ENCODE measurements at places on chromosomes 3 and 15.

DNA sequence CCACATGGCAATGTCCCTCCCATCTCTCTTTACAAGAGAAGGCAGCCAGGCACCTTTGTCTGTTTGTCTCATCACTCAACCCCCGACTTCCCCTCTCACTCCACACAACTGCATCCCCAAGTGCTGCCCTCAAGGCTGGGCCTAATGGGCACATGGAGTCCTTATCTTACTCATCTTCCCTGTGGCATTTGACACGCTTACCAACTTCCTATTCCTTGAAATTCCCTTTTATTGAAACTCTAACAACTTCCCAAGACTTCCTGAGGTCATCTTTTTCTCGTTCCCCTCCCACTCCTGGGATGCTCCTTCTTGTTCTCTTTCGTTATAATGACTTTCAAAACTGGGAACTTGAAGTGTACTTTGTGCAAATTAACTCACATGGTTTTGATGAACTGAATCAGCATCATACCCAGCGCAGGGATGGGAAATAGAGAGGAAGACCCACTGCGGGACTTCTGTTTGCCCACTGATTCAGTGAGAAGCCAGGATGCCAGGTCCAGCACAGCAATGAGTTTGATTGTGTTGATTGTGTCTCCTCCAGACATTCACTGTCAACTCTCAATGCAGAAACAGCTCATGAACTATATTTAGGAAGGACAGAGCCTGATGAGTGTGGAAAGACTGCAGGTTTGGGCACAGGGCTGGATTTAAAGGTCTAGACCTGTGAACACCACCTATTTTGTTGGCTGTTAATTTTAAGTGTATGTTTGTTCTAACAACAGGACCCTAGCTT is 104.7 kb upstream of the TNIK start:
- DNase-seq: no peak

DNA sequence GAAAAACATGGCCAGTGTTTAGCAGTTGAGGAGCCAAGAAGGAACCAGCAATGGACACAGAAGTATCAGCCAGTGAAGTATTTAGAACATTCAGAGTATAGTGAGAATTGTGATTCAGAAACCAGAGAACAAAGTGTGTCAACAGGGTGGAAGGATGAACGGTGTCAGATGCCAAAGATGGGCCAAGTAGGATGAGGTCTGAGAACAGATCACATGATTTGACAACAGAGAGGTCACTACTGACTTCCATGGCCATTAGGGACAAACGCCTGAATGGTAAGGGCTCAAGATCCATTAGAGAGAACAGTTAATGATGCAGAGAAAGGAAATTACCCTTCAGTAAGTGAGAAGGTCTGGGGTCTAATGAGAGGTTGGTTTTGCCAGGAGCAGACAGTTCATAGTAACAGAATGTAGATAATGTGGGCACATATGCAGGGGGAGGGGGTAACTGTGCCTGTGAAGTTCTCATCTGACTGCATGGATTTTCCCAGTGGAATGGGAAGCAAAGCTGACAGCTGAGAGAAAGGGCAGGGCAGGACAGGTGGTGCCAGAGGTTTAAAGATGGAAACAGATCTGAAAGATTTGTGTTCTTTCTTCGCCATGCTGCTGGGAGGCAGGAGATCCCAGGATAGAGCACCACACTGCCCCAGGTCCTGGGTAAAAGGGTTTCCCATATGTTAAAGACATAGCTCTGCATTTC is 4.8 kb upstream of the ACAD9 start:
- DNase-seq: peak; percentile 19

DNA sequence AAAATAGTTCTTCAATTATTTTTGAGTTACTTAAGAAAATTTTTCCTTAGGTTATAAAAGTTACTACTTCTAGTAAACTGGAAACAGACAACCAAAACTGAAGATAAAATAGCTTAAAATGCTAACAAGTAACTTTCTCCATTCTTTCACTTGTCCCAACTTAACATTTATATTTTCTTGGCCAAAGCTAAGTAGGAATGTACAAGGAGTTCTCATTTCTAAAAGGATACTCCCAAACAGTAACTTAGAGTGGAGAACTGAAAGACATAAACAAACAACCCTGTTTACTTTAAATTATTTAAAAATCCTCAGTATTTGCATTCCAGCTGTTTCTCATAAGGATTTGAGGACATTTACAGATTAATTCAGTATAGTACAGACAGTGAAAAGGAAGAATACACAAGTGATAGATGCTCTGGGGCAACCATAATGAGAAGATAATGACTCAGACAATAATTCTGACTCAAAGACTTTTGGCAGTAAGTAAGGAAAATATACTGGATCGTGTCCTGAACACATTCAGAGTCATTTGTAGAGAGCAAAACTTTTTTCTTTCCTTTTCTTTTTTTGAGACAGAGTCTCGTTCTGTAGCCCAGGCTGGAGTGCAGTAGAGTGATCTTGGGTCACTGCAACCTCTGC is 29.2 kb upstream of the ANXA2 start:
- DNase-seq: peak; percentile 23

- DNase-seq: no peak
These were observed 9.7 kb downstream of the RHCG start for GRCh38 chr15:89486726-89487050.

- DNase-seq: no peak
These were observed 9.1 kb upstream of the BFSP2 start for GRCh38 chr3:133390715-133391114.

DNA sequence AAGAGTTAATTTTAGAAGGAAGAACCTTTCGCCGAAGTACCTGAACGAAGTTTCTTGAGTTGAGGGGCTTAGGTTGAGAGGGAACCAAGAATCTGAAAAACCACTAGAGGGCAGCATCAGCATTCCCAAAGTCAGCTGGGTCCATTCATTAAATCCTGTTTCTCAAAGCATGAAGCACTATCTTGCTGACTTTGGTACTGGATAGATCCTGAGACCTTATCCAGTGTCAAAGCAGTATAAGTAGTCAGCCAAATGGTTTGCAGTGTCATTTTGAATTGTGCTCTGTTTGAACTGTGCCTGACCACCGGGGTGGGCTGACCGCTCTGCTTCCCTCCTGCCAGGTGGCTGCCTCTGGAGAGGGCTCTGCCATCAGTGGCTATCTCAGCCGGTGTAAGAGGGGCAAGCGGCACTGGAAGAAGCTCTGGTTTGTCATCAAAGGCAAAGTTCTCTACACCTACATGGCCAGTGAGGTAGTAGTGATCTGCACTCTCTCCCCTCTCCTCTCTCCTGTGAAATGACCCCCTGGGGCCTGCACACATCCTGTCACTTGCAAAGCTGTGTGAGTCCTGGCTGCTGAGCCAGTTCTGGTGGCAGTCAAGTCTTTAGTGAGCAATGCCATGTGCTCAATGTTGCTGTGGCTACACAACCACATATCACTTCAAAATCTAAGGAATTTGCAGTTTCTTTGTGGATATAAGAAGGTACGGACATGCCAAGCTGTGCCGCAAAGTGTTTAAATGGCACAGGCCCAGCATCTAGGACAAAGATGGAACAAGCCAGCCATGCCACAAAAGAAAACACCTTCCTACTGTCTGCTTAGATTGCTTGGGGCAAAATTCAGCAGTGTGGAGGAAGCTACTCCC is 21.4 kb upstream of the NR2C2 start:
- DNase-seq: peak; percentile 82

GRCh38 chr3:59334585-59334984 is 284.8 kb upstream of the CFAP20DC start:
- no peak for DNase-seq

GRCh38 chr3:192816351-192816750 is 89.0 kb upstream of the FGF12 start:
- DNase-seq: peak; percentile 60

DNA sequence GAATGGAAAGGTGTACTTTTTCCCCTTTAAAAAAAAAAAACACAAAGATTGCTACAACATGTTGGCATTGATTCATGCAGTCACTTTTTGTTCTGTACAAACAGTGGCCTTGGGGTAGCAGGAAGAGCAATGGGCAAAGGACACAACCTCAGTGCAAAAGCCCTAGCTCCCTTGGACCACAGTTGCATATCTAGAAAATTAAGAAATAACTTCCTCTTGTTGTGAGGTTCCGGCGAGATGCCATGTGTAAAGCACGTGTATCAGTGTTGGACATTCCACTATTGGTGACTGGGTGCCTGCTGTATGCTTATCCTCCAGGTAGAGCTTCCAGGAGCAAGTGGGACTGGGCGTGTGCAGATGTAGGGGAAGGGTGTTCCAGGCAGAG is 164.5 kb downstream of the THSD4 start:
- no peak for DNase-seq

DNA sequence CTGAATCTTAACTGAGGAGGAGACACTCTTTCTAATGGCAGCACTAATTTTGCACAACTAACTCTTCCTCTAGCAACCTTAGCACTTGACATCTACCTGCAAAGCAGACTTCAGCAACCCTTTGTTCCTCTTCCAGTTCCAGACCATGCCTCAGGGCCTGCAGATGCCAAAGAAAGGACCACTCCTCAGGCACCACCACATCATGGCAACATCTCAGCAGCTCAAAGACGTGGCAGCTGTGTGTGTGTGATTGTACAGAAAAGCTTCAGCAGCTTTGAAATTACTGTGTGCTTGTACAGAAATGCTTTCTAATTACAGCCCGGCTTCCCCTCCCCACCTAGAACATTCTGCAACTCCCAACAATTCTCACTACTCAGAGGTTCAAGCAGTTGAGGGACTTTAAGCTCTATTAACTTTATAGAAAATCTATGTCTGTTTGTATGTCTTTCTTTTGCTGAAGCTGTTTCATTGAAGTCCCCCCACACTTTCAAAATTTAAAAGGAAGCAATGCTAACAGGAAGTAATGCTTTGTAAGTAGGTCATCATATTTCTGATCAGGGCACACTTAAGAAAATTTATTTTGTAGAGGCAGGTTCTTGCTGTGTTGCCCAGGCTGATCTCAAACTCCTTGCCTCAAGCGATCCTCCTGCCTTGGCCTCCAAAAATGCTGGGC is 115.2 kb downstream of the CD47 start:
- DNase-seq: no peak

DNA sequence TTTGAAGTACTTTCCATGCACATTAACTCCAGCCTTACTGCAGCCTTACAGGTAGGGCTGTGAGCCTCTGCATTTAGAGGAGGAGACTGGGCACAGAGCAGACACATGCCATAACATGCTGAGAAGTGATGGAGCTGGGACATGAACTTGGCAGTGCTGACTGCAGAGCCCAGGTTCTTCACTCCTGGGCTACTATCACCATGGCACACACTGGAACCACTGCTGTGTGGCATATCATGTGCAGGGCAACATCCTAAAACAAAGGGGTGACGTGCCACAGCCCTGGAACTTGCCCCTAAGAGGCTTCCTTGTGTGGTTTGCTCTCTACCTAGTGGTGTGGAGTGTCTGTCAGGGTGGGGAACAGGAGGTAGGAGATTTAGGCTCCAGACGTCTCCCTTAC is 25.4 kb downstream of the EHD4 start:
- no peak for DNase-seq

DNA sequence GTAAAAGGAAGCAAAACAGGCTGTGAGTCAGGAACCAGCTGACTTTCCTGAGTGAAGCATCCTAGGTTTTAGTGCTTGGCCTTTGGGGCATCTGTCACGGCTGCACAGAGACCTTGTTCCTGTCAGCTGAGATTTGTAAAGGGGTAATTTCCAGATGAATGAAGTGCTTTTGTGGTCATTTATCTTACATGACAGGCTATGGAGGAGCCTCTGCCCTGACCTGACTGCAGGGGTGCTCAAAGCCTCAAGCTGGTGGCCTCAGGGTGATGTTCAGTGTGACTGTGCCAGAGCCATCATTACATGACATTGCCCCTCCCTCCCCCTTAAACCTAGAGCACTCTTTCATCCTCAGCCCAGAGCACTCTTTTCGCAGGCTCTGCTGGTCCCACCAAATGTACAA is 132.5 kb downstream of the ARNT2 start:
- DNase-seq: no peak

DNA sequence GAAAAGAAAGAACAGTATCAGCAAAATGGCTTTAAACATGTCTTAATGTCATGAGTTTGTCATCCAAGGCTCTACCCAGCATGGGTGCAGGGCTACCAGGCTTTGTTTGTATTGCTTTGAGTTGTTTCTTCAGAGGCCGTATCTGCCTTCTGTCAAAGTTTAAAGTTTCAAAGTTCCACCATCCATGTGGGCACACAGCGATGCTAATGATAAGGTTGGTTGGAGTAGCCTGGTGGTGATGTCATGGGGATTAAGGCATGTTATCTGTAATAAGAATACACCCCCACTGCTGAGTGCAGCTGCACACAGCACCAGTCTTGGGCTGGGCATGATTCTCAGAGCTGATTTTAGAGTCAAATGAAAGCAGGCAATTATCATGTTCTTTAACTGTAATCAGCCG is 72.0 kb upstream of the LRTM1 start:
- no peak for DNase-seq

- no peak for DNase-seq
These were observed 21.6 kb downstream of the NCBP2 start for GRCh38 chr3:196920733-196921132.

DNA sequence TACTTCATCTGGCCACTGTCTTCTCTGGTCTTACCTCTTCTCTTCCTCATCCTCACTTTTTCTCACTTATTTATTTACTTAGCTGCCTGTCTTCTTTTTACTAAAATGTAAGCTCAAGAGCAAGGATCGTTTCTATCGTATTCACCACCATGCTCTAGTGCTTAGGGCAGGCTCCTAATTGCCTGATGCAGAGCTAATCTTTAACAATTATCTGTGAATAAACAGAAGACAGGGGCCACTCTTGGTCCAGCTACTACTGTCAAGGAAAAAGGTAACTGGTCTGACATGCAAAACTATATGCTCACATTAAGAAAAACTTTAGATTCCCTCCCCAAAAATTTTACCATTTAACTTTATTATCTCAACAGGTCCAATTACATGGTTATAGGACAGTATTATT is 17.5 kb downstream of the PIK3R4 start:
- no peak for DNase-seq

- no peak for DNase-seq
These were observed 274.1 kb downstream of the OTOL1 start for GRCh38 chr3:161770484-161771386.

- DNase-seq: no peak
These were observed 58.9 kb downstream of the SFMBT1 start for GRCh38 chr3:52986938-52987337.
